ENCODE measurements at places on chromosomes 7 and 10.

- no peak for DNase-seq
Observed at GRCh38 chr7:73885975-73886798, 25.2 kb downstream of the TMEM270 start.

GRCh38 chr7:86094166-86094669 lies 549.5 kb upstream of the GRM3 start:
- no peak for DNase-seq

DNA sequence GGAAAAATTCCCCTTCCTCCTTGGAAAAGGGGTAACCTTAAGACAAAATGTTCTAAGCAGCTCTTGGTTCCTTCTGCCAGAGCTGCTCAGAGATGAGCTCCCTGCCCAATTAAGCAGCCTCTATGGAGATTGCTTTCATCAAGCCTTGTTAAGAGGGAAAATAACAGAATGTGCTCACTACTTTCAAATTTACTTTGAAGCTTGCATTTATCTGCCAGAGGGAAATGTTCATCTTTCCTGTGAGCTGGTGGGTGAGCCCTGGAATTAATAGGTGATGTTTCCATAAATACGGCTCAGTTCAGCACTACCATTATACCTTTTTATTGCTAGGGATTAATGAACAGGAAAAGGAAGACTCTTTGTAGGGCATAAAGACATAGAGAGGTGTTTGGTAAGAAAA lies 549.0 kb downstream of the REEP3 start:
- DNase-seq = no peak

DNA sequence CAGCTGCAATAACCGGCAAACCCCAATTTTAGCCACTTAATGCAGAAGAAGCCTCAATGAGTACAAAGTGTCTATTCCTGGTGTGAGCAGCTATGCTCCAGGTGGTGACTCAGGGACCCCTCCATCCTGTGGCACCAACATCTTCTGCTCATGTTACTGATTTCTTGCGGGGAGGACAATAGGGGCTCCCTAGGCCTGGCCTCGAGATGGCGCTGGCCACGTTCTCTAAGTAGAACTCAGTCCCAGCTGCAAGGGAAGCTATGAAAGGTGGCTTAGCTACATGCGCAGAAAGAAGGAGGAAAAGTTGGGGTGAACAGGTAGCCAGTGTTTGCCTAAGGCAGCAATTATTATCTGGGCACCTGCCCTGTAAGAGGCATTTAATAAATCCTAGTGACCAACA lies 6.6 kb downstream of the GJD4 start:
- no peak for DNase-seq

DNA sequence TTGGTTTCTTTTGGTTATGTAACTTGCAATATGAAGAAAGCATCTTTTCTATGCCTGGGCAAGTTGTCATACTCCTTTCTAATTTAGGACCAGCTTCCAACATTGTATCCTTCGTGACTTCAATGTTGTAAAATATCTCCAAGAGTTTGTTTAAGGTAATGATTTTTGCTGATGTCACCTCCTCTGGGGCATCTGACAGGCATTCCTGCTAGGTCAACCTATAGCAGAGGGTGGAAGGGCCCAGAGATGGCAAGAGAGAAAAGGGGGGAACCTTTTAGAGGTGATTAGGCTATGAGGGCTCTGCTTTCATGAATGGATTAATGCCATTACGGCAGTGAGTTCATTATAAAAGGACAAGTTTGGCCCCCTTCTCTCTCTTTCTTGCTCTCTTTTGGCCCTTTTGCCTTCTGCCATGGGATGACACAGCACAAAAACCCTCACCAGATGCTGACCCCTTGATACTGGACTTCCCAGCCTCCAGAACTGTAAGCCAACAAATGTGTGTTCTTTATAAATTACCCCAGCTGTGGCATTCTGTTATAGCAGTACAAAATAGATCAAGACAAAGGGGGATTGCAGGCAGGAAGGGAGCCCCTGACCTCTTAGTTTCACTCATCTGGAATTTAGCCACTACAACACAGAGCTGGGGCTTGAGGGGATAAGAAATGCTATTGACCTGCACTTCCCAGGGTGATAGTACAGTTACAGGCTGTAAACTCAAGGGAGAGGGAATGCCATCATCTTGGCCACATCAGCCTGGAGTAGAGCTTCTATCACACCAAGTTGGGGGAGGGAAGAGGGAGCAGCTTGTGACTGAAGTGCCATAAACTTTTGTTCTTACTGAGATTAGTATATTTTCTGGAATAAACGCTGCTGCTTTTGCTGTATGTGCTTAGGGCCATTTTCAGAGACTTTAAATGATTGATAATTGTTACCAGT lies 195.9 kb downstream of the CFTR start:
- no peak for DNase-seq

DNA sequence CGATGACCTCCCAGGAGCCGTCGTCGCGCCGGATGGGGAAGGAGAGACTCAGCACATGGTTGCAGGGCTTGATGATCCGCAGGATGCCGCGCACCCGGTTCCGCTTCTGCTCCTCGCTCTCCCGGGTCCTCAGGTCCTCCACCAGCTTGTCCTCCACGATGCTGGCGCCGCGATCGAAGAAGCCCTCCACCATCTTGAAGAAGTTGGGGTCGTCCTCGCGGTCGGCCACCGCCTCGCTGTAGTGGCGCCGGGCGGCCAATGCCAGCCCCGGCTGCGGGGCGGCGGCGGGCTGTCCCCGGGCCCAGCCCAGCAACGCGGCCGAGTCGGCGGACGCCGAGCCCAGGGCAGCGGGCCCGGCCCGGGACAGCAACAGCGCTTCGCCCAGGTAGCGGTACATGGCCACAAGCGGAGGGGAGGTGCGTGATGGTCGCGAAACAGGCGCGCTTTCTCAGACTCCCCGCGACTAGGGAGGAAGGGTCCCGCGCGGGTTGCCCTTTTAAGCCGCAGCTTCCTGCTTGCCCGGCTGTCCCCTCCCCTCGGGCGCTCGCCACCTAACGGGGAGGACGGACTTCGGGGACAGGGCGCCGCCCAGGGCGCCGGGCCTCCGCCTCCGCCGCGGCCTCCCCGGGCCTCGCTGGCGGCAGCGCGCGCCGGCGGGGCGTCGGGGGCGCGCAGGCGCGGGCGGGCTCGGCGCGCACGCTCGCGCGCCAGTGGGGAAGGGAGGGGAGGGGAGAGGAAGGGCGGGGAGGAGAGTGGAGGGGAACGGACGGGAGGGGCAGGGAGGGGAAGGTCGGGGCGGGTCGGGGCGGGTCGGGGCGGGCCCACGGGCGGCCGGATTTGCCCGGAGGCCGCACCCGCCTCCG lies at the start of the genes GLUD1 and SHLD2:
GLUD1 (minus strand) TSS at position 471 of the 863 bp plus-strand sequence; CDS start at position 397, 74 bp downstream.
SHLD2 (plus strand) TSS at position 834 of the 863 bp plus-strand sequence. CDS start 56,149 bp downstream, outside the sequence.
- peak; percentile 73 for DNase-seq

GRCh38 chr7:27235387-27236311 lies 7.0 kb upstream of the EVX1 start:
- no peak for DNase-seq
